ENCODE measurements at places on chromosomes 13 and 19.

- no peak for DNase-seq
Observed at GRCh38 chr13:105048677-105049076, 1486.8 kb downstream of the EFNB2 start.

GRCh38 chr13:41268764-41269163 lies 5.4 kb upstream of the MTRF1 start:
- peak; percentile 38 for DNase-seq

GRCh38 chr19:50362656-50363424 lies 2.6 kb downstream of the NAPSA start:
- DNase-seq, result no peak

DNA sequence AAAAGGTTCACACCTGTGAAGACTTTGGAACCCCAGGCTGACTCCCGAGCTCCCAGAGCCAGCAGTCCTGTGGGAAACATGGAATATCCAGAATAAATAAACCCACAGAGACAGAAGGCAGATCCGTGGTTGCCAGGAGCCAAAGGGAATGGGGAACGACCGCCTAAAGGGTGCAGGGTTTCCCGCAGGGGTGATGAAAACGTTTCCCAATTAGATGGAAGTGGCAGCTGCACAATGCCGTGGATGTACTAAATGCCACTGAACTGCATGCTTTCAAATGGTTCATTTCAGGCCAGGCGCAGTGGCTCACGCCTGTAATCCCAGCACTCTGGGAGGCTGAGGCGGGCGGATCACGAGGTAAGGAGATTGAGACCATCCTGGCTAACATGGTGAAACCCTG lies 23.4 kb upstream of the DPRX start:
- no peak for DNase-seq

DNA sequence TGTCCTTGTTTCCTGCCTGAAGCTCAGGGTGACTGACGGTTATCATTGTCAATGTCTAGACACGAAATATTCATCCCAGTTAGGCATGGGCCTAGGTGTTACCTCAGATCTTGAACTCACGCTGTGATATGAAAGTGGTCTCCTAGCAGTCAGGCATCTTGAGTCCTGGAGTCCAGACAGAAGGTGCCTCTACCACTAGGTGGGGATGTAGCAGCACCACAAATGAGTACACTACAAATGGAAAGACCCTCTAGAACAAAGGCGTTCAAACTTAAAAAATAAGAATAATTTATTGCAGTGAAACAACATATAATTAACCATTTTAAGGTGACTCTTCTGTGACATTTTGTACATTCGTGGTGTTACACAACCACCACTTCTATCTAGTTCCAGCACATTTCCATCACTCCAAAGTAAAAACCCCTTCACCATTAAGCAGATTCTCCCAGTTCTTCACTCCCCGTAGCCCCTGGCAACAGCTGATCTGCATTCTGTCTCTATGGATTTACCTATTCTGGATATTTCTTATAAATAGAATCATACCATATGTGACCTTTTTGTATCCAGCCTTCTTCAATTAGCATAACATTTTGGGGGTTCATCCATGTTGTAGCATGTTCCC lies 11.9 kb upstream of the FRY start:
- DNase-seq, result peak; percentile 61

DNA sequence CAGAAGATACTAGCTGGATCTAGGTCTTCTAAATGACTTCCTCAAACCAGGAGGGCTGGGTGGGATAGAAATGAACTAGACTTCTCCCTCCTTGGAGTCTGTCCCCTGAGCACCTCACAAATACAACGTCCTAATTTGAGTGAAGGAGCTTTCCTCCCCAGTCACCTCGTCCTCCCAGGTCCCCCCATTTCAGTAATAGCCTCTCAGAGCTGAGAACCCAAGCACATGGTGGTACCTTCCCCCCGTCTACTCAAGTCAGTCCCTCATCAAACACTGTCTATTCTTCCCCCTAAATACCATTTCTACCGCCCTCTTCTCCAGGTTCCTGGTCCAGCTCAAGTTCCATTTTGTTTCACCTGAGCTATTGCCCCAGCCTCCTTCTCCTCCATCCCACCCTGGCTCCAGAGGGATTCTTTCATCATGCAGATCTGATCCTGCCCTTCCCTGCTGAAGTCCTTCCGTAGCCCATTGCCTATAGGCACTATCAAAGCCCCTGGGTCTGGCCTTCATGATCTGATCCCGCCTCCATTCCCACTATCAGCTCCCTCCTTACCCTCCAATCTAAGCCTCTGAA lies 5.3 kb upstream of the PRKCG start:
- DNase-seq, result no peak

GRCh38 chr19:2494447-2495129 lies 18.7 kb downstream of the GADD45B start:
- DNase-seq, result peak; percentile 76

DNA sequence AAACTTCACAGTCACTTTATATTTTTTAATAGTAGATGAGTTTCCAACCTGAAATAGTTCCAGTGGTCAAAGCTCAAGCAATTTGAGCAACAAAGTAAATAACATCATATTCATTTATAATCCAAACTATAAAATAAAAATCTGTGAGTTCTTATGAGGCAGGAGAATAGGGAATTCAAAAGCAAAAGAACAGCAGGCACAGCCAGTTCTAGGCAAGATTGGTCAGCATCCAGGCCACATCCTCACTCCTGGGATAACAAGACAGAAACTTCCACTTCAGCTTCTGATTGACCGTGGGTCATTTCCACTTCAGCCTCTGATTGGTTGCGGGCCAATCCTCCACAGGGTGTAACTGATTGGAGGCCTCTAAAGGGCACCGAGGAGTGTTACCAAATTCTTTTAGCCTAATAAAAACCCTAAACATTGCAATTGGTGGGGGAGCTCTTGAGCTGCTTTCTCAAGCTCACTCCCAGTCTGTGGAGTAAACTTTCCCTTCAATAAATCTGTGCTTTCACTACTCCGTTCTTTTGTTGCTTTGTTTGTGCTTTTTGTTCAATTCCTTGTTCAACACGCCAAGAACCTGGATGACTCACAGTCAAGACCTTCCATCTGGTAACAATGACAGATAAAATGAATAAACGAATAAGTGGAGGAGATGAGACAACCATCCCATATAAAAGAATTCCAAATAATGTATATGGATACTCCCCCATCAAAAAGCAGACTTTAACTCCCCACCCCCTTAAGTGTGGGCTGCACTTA lies 42.6 kb upstream of the AMER2 start:
- DNase-seq, result peak; percentile 60

DNA sequence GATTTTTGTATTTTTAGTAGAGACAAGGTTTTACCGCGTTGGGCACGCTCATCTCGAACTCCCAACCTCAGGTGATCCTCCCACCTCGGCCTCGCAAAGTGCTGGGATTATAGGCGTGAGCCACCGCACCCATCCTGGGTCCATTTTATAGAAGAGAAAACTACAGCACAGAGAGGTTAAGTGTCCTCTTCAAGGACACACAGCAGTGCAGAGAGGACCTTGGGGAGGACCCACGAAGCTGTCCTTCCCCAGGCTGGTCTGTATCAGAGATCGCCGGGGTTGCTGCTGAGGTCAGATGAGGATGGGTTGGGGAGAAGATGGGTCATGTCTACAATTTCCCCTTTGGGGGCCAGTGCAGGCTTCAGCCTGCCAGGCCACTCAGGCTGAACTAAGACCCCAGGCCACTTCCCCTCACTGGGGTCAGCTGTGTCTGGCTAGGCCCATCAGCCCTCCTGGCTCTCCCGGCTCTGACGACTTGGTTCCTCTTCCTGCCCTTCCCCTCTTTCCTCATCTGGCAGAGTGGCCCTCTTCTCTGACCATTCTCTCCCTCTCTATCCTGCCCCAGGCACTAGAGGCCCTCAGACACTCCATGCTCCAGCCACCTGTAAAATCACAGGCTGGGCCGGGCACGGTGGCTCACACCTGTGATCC lies 9.6 kb downstream of the MYO1F start:
- DNase-seq, result no peak

GRCh38 chr13:87280139-87280538 lies 391.0 kb upstream of the SLITRK5 start:
- no peak for DNase-seq

- no peak for DNase-seq
Observed at GRCh38 chr13:38606699-38607535, 80.0 kb upstream of the FREM2 start.

GRCh38 chr13:45882626-45883025 lies 31.1 kb upstream of the SIAH3 start:
- no peak for DNase-seq

DNA sequence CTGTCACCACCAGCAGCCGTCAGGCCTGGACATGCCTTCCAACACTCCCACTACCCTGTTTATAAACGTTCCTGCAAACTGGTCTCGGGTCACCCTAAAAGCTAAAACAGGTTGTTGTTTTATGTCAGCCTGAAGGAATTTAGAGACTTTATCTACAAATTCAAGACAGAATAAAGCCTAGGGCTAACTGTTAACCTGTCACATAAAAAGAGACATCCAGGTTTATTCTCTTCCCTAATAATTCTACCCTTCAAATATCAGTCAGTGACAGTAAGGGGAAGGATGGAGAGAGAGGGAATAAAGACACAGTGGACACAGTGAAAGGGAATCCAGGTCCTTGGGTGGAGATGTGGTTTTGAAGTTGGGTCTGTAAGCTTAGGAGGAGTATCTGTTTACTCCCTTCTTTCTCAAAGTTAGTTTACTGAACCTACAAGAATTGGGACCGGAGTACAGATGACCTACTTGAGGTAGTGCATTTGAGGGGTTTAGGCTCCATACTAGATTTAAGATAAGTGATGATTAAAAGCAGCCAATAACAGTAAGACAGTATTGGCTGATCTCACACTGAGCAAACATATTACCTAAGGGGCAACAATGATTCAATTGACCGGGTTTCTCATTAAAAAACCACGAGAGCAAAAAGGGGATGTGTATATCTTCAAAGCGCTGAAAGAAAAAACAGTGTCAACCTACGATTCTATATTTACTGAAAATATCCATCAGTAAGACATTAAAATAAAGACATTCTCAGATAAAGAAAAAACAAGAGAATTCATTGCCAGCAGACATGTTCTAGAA lies 142.7 kb downstream of the USP12 start:
- DNase-seq, result no peak

GRCh38 chr19:51297406-51297805 lies 14.0 kb upstream of the IGLON5 start:
- no peak for DNase-seq

- DNase-seq, result no peak
Observed at GRCh38 chr13:110555601-110556223, 5.8 kb downstream of the RAB20 start.

DNA sequence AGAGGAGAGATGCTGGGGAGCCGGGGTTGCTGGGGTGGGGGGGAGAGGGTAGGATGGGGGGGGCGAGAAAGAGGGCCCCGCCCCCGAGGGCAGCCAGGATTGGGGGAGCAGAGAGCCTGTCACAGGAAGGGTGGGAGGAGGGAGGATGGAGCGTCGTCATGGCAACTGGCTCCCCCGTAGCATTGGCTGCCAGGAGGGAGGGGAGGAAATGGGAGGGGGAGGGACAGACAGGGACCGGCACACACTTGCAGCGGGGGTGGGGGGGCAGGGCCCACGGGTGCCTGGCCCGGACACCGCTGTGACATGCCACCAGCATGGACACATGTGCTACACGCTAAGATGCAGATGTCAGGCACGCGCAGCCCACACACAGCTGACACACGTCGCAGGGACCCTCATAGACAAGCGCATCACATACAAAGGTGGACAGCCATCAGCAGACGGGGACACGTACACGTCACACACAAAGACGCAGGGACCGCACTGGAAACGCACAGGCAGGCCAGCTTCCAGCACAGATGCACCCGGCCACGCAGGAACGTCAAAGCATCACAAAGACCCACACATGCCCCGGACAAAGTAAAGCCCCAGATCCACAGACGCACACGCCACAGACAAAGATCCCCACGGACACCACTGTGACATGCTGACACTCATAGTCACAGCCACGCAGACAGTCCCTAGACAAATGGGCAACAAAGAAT lies at the start of gene LMTK3:
Gene LMTK3 (minus strand): TSS at position 36 of the 704 bp plus-strand sequence. CDS start 259 bp downstream, outside the sequence.
- DNase-seq, result peak; percentile 60

GRCh38 chr19:16111909-16112752 lies 442 bp downstream of the RAB8A start:
- no peak for DNase-seq

- no peak for DNase-seq
Observed at GRCh38 chr19:14135985-14136508, 342 bp downstream of the ASF1B start.

DNA sequence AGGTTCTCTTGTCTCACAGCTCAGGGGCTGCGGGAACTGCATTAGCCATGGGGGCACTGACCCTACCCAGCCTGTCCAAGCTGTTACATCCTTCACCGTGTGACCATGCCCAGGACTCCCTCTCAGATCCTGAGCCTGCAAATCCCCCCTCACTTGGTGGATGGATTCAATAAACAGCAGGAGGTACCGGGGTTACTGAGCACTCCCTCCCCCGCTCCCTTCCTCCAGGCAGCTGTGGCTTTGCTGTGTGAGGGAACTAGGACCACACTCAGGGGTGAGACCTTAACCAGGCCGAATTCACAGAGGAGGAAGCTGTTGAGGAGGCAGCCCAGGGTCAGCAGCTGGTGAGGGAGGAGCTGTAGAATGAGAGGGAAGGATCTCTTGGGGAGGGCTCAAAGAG lies 27.0 kb upstream of the CEACAM1 start:
- DNase-seq, result no peak

DNA sequence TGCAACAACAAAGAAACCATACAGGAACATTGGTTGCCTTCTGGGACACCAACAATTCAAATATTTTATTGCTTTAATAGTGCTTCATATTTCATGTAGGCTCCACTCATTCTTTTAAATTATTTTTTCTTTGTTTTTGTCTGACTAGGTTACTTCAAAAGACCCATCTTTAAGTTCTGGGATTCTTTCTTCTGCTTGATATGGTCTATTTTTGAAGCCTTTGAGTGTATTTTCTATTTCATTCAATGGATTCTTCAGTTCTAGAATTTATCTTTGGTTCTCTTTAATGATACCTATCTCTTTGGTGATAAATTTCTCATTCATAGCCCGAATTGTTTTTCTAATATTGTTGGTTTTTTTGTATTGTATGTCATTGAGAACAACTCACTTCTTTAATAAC lies 38.6 kb downstream of the IGFL3 start:
- DNase-seq, result no peak

DNA sequence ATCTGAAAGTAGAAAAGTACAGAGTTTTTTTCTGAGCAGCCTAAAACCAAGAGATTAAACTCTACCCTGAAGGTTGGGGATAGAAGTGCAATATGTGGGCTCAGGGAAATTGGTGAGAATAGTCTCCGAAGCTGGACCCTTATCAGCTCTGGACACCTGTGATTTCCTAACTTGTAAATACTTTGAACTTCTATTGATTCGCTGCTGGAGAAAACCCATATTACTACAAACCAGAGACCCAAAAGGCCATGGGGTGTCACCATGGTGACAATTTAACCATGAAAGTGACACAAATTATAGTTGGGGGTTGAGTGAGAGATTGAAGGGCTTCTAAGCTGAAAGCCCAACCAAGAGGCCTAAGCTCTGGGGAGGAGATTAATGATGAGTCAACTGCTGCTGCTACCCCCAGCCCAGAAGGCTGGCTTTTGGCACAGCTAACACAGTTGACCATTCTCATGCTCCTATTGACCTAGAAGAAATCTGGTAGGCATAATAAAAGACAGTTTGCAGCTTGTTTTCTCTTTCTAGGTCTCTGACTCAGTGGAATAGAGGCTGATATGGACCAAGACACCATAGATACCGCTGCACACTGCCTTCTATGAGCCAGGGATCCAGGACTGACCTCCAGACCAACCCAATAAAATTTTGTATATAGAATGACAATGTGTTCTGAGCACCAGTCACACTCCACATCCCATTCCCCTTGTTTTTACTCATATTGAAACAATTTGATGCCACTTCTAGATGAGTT lies 131.9 kb upstream of the FNDC3A start:
- no peak for DNase-seq

GRCh38 chr13:29384466-29384865 lies 211.0 kb downstream of the SLC7A1 start:
- DNase-seq, result no peak

All from EL (cell line).